LoVo (cell line): ENCODE measurements at places on chromosomes 3 and 15.

DNA sequence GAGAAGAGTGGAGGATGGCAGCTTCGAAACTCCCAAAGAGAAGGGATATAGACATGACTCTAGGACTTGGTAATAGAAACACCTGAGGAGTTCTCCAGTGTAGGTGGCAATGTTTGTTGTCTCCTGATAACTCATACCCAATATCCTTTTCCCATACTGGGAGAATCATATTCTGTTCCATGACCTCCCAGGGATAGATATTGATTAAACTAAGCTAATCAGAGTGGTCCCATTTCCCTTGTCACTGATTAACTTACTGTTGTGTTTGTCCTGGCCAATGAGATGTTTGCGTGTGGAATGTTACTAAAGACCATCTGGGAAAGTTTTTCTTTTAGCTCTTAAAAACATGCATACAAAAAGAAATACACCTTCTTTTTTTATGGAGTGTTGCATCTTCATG lies 85.6 kb downstream of the RPL22L1 start:
- no peak for DNase-seq

DNA sequence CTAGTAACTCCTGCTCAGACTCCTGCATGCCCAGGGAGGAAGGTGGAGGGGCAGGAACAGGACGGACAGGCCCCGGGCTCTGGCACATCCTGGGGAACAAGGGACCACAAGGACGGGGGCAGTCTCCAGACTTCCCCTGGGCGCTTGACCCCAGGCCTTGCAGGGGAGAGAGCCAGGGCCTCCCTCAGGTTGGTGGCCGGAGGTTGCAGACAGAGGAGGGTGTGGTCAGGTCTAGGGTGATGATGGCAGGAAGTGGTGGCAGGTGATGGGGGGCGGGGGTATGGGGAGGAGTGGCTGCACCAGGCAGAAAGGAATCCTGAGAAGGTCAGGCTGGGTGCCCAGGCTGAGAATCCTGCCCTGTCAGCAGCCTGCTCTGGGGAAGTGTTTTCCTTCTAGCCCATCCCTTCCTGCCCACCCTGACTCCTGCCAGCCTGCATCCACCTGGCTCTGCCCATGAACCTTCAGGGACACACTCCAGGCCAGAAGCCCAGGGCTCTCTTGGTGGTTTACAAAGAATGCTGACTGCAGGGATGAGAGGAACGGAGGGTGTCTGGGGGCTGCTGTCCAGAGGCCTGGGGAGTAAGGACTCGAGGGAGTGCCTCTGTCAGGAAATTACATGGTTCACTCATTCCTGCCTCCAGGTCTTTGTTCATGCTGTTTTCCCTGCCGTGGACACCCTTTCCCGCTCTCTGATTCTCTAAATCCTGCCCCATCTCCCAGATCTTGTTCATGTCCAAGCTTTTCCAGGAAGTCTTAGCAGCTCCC lies 15.8 kb downstream of the LOXL1 start:
- DNase-seq: peak; percentile 29

DNA sequence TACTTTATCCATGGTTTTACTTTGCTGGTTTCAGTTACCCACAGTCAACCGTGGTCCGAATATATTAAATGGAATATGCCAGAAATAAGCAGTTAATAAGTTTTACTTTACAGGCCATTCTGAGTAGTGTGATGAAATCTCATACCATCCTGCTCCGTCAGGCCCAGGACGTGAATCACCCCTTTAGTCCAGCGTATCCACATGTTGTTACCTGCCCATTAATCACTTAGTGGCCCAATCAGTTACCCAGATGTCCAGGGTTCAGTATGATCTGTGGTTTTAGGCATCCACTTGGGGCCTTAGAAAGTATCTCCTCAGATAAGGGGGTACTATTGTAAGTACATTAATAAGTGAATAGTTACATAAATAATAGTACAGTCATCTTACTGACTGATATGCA lies 88.0 kb downstream of the TTBK2 start:
- DNase-seq: no peak

GRCh38 chr15:81411969-81412633 lies 38.1 kb upstream of the TMC3 start:
- DNase-seq: no peak

GRCh38 chr15:25863111-25863967 lies at the start of gene ATP10A:
ATP10A (minus strand) TSS chr15:25863327; CDS start chr15:25863096, 231 bp downstream.
- no peak for DNase-seq

GRCh38 chr3:45035441-45036301 lies 9.6 kb downstream of the CLEC3B start:
- no peak for DNase-seq

- DNase-seq: no peak
These were observed 463.0 kb downstream of the ERC2 start for GRCh38 chr3:56005196-56005805.

- DNase-seq: no peak
These were observed 6.2 kb downstream of the PSMD6 start for GRCh38 chr3:64016941-64017620.

- no peak for DNase-seq
These were observed 3.5 kb downstream of the MAPKAPK3 start for GRCh38 chr3:50620420-50620819.

GRCh38 chr15:87099916-87100315 lies 1020.2 kb downstream of the AGBL1 start:
- DNase-seq: no peak

DNA sequence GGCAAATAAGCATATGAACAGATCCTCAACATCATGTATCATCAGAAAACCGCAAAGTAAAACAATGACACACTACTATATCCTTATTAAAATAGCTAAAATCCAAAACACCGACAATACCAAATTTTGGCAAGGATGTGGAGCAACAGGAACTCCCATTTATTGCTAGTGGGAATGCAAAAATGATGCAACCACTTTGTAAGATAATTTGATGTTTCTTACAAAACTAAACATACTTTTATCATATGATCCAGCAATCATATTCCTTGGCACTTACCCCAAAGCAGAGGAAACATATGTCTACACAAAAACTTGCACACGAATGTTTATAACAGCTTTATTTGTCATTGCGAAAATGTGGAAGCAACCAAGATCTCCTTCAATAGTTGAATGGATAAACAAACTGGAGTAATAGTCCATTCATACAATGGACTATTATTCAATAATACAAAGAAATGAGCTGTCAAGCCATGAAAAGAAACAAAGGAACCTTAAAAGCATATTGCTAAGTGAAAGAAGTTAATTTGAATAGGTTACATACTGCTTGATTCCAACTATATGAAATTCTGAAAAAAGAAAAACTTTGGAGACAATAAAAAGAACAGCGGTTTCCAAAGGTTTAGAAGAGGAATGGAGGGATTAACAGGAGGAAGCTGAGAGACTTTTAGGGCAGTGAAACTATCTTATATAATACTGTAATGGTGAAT lies 172.0 kb downstream of the VPS13C start:
- DNase-seq: no peak

GRCh38 chr3:174784206-174784934 lies 74.8 kb upstream of the NAALADL2 start:
- DNase-seq: no peak

GRCh38 chr15:30962659-30963058 lies 28.8 kb downstream of the MTMR10 start:
- no peak for DNase-seq

DNA sequence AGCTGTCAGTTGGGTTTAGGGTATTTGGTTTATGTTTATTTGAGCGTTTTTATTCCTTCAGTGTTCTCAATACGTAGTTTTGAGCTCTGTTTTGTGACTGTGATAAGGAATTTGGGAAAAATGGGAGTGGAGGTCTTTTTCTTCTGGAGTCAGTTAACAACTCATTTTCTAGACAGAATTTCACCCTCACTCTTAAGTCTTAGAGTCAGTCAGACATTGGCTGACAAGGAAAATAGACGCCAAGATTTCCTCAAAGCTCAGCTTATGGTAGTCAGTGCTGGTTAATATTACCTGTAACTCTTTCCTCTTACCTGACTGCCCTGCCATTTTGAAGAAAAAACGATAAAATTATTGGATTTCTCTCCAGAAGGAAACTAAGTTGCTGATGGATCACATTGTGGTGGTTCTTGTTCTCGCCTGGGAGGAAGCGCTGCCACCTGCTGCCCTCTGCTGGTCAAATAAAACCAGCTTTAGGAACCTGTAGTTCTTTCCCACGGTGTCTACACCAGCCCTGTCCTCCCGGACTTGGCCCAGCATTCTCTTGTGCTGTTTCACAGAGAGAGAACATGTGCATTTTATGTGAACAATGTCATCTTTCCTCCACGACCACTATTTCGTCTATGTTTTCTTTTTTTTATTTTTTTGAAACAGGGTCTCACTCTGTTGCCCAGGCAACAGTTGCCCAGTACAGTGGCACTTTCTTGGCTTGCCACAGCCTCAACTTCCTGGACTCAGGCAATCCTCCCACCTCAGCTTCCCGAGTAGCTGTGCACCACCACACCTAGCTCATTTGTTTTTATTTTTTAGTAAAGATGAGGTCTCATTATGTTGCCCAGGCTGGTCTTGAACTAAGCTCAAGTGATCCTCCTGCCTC lies 41.4 kb upstream of the UMPS start:
- peak; percentile 81 for DNase-seq

DNA sequence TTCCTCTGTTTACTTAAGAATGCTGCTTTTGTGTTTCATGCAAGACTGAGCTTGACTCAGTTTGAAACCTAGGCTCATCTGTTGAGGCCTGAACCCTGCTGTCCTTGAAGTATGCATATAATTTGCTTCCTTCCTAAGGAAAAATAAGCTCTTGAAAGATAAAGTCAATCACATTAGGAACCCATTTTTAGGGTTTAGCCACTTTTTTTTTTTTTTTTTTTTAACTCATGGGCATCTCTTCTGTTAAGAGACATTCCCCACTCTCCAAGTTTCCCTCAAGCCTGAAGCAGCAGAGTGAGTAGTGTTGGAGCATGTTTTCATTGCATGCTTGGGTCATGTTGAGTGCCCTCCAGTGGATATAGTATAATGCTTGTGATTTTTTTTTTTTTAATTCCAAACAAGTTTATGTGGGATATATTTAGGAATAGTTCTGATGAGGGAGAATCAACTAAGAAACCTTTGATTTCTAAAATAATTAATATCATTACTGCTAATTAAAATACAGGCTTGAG lies 3.6 kb downstream of the CTNNB1 start:
- peak; percentile 11 for DNase-seq

DNA sequence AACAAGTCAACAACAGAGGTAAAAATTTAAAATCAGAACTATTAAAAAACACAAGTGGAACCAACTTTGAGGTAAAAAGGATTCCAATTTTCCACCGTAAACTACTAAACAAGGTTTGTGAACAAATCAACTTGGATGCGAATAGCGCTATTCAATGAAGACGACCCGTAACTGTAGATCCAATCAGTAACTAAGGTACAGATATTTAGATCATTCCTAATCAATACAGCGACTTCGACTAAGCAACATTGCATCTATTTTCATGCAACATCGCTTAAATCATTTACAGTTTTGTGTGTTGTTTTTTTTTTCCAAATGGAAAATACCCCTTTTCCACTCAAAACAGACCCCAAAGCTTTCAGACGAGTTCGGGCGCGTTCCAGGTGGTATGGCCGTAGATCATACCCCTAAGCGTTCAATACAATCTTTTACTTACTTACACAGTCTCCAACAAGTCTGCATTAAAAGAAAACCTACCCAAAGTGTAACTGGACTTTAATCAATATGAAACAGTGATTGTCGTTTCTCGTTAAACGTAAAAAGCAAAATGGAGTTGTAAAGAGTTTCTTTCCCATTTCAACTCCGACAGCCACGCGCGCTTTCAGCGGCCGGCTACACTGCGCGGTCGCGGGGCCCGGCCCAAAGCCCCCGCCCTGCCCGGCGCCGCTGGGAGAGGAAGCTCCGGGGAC lies 786 bp downstream of the RHOA start:
- no peak for DNase-seq

DNA sequence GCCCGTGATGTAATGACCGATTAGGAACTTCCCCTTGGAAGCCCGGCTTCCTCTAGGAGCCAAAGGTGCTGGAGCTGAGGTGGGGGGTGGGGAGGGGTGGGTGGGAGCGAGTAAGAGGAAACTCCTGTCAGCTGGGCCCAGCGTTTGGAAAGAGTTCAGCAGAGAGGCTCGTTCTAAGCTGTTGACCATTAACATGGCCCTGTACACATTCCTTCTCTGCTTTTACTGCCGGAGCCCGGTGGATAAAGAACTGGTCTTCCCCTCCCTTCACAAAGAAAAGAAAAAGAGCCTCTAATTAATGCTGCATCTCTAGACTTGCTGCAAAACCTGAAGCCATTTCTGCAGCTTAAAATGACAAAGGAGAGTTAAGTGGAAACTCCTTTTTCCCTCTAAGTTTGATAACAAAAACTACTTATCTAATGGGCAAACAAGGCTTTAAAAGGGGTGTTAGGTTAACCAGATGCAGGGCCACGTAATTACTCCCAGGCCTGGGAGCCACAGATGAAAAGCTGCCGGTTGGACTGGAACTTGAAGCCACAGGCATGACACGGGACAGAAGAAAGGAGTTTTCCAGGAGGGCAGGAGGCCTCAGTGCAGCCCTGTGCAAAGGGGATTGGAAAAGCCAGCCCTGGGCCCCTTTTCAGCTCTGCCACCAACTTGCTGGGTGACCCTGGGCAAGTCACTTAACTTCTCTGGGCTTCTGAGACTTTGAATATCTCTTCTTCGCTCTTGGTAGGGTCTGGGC lies 71.3 kb downstream of the SMAD6 start:
- DNase-seq: no peak

GRCh38 chr3:109098079-109098644 lies 19.8 kb downstream of the MORC1 start:
- DNase-seq: no peak

DNA sequence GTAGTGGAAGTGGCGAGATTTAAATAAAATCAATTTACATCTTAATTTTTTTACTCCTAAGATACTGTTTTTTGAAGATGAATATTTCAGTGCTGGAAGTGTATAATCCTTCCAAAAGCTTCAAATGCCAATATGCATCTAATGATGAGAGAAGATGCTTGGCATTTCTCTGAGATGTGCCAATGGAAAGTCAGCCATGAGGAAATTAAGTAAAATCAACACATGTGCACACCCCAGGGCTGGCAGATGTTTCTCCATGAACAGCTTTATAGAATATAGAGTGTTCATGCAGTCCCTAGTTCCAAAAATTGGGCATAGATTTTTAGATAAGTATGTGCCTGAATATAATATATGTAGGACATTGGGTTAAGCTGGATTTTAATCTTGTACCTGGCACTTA lies 90.1 kb downstream of the CPNE4 start:
- no peak for DNase-seq

DNA sequence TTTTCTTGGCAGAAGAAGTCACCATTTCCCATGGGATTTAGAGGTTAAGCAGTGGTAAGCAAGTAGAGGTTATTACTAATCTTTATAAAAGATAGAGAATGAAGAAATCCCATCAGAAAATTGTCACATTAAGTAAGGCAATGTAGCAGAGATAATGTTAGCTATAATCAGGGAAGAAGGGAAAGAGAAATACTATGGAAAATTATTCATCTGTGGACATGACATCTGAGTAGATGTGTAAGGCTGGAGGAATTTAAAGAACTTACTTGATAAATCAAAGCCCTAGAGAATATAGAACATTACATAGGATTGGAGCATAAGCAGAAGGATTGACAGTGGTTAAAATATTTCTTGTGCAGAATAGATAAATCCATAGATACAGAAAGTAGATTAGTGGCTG lies 553.1 kb upstream of the CBLB start:
- no peak for DNase-seq
